ENCODE measurements at places on chromosomes 1 and 21. TPM values are rescaled to one million over a fixed set of nuclear protein-coding genes. Genes with fewer than 3 reads are reported as not detected.

The SZRD1 gene
- 66.2 TPM for polyA plus RNA-seq

The ACKR1 gene
- 119 TPM for polyA plus RNA-seq

The FNBP1L gene
- 15.1 TPM for polyA plus RNA-seq

The PIAS3 gene
- polyA plus RNA-seq: 32.1 TPM

The GBP6 gene
- 1.3 TPM for polyA plus RNA-seq

The CLCA2 gene
- polyA plus RNA-seq: 0.97 TPM

The NEK7 gene
- polyA plus RNA-seq: 23.9 TPM

The HES2 gene
- polyA plus RNA-seq: 4.5 TPM

The AGT gene
- polyA plus RNA-seq: 1.7 TPM

The LRP8 gene
- polyA plus RNA-seq: 14.7 TPM

The UBE2Q1 gene
- 47.9 TPM for polyA plus RNA-seq

The TIPRL gene
- 17.1 TPM for polyA plus RNA-seq

The KRTAP10-8 gene
- not detected for polyA plus RNA-seq

The HMCN1 gene
- polyA plus RNA-seq: 3.2 TPM

The CHI3L2 gene
- polyA plus RNA-seq: 75.6 TPM

The FMO3 gene
- 2.0 TPM for polyA plus RNA-seq

The PDC gene
- not detected for polyA plus RNA-seq

The PPFIA4 gene
- 0.64 TPM for polyA plus RNA-seq

The CD5L gene
- 0.46 TPM for polyA plus RNA-seq

The ALX3 gene
- polyA plus RNA-seq: 0.13 TPM

The KPRP gene
- polyA plus RNA-seq: not detected

The F13B gene
- not detected for polyA plus RNA-seq

The CATSPERE gene
- polyA plus RNA-seq: 0.30 TPM

The INSRR gene
- not detected for polyA plus RNA-seq

The DIP2A gene
- polyA plus RNA-seq: 15.5 TPM

The RBBP4 gene
- polyA plus RNA-seq: 63.5 TPM

The TESK2 gene
- 3.6 TPM for polyA plus RNA-seq

The PLEKHN1 gene
- 2.0 TPM for polyA plus RNA-seq

The PRELP gene
- polyA plus RNA-seq: 8.3 TPM

The TMCC2 gene
- polyA plus RNA-seq: 2.0 TPM

The WNT3A gene
- 1.6 TPM for polyA plus RNA-seq

The SPRR2F gene
- not detected for polyA plus RNA-seq

The DLGAP3 gene
- 0.10 TPM for polyA plus RNA-seq

The ATP1A2 gene
- 1.5 TPM for polyA plus RNA-seq

The F3 gene
- 141 TPM for polyA plus RNA-seq

The PCNT gene
- polyA plus RNA-seq: 10.3 TPM

The S100A9 gene
- 550 TPM for polyA plus RNA-seq

The IGSF21 gene
- 0.18 TPM for polyA plus RNA-seq

The ANKRD65 gene
- polyA plus RNA-seq: 13.5 TPM

The DSCAM gene
- 0.02 TPM for polyA plus RNA-seq

The NBPF10 gene
- 0.53 TPM for polyA plus RNA-seq

The ERICH3 gene
- 5.1 TPM for polyA plus RNA-seq

The GSTM1 gene
- 36.9 TPM for polyA plus RNA-seq

The PLD5 gene
- 0.14 TPM for polyA plus RNA-seq

The ZMYND12 gene
- polyA plus RNA-seq: 5.4 TPM

The MMEL1 gene
- polyA plus RNA-seq: 8.4 TPM

The RGS18 gene
- polyA plus RNA-seq: 16.2 TPM

The ZRANB2 gene
- 98.4 TPM for polyA plus RNA-seq

The NME7 gene
- polyA plus RNA-seq: 13.1 TPM

The PADI4 gene
- polyA plus RNA-seq: 1.7 TPM

The VWA5B1 gene
- polyA plus RNA-seq: 0.22 TPM

The SPAG17 gene
- polyA plus RNA-seq: 4.9 TPM
